NCI-H524 (cell line): ENCODE measurements at places on chromosomes 3 and 15.
A peak's percentile ranks its signal among the peaks of the same experiment; 100 is the strongest.

- DNase-seq: no peak
Measured at GRCh38 chr3:72176537-72177041, 391.6 kb upstream of the PROK2 start.

GRCh38 chr3:6060251-6060650 lies 800.7 kb upstream of the GRM7 start:
- DNase-seq: no peak

- peak; percentile 76 for DNase-seq
Measured at GRCh38 chr15:91224755-91225380, 124.8 kb downstream of the SV2B start.

DNA sequence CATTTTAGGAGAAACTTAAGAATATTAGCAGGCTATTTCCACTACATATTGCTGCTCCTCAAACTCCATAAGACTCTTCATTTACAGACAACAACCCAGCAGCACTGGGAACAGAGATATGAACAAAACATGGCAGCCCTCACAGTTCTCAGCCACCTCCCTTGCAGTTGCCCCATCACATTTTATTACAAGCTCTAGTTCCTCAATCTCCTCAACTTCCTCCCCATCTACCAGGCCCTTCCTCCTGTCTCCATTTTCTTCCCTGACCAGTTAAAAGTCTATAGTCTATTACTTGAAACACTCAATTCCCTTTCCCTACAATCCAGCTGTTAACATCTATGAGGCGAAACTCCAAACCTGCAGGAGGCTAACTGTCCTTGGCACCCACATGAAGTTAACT lies 412.5 kb downstream of the TBC1D5 start:
- DNase-seq: no peak

DNA sequence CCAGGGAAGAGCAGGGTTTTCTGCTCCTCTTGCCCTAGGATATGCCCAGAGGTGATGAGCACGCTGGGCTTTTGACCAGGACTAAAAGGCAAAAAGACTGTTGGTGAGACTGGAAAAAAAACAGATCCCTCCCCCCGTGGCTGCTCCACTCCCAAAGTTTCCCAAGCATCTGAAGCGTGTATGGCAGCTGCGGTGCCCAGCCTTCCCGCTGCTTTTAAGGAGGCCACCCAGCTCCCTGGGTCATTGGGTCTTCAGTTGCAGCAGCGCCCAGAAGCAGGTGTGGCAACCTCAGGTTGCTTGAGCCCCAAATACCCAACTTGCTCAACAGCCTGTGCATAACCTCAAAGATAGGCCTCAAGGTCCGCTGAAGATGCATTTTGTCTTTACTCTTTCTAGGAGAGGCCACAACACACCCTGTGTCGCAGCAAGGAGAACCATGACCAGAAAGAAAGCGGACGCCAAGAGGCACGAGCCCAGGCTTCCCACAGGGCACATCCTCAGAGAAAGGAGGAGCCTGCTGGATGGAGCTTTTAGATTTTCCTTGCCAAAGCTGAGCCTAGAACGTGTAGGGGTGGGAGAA lies 2.0 kb downstream of the SRGAP3 start:
- DNase-seq: no peak

GRCh38 chr3:141128126-141128777 lies 77.1 kb downstream of the SPSB4 start:
- no peak for DNase-seq

DNA sequence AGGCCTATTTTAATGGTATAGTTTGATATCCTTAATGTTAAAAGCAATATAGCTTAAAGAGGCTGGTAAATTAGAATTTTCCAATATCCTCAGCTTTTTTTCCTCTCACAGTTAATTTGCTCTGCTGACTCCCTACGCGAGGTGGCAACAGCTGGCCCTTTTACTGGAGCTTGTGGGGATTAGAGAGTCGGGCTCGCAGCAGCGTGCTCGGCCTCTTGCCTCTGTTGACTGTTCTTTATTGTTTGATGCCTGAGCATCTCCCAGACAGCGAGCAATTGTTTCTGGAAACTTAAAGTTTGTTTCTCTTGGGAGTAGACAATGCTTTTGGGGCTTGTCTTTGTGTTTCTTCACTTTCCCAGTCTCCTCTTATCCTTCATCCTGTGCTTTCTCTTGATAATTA lies 80.8 kb downstream of the OPA1 start:
- DNase-seq: peak; percentile 53

DNA sequence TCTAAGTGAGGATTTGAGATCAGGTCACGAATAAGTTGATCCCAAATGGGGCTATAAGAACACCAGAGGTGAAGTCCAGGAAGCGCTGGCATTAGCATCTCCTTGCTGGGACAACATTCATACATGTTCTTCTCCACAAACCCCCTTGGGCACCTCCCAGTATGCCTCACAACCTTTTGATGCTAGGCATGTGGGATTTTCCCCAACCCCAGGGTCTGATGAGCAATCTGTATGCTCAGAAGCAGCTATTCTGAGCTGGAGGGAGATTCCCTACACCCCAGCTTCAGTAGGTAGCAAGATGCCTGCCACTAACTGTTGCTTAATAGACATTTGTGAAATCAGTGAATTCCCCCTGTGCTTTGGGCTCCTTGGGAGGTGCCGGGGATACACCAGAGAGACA lies 32.2 kb downstream of the SLC6A11 start:
- no peak for DNase-seq

GRCh38 chr15:81278306-81279029 lies 45.5 kb downstream of the STARD5 start:
- no peak for DNase-seq

DNA sequence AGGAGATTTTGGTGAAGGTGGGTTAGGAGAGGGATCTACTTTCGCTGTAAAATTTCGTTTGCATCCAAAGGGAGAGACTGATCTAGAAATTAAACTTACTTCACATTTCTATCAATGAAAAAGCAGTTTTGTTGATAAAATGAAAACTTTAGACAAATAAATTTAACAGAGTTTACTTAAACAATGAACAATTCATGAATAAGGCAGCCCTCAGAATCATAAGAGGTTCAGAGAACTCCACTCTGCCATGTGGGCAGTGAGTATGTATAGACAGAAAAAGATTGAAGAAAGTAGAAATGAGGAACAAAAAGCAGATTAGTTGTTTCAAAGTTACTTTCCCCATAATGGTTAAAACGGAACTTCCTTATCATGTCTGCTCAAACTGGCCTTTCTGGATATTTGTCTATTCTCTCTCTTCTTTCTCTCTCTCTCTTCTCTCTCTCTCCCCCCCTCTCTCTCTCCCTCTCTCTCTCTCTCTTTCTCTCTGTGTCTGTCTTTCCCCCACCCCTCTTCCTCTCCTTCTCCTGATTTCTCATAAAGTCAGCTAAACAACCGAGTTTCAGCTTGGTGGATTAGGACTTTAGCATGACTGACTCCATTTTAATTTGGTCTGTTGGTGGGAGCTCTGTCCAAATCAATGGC lies 248.9 kb downstream of the TJP1 start:
- no peak for DNase-seq

DNA sequence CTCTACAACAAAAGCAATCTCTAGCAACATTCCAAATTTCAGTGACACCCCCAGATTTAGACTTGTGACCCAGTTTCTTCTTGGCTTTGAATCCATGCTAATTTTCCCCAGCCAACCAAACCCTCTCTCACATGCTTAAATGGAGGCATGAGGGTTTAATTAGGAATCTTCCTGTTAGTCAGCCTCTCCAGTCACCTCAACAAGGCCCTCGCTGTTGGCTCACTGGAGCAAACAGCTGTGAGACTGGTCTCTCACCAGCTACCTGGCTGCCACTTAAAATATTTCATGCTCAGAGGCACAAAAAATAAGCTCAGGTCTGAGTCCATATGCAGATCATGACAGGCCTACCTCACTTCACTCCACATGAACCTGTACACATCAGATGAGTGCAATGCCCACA lies 630.4 kb upstream of the ADAMTS9 start:
- no peak for DNase-seq

DNA sequence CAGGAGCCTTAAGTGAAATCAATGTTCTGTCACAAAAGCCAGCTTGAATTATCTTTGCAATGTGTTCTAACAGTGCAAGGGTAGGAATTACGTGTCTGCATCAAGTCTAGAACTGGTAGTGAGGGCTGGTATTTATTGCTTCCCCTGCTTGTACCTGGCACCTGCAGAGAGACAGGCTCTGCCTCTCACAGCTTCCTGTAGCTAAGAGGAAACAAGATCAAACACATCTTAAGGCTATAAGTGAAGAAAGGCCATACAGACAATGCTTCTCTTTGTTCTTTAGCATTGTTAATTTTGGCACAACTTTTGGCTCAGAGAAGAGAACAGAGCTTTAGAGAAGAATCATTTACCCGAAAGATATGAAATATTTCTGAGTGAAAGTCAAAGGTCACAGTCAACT lies 479.9 kb downstream of the GRM7 start:
- DNase-seq: no peak

- no peak for DNase-seq
Measured at GRCh38 chr3:76997733-76998132, 42.2 kb upstream of the ROBO2 start.

GRCh38 chr15:33310481-33311311 lies at the start of gene RYR3:
TSS of gene RYR3 (plus strand) at chr15:33310967. CDS start at chr15:33311046, 79 bp downstream.
- DNase-seq: peak; percentile 53

- peak; percentile 93 for DNase-seq
Measured at GRCh38 chr3:115239717-115240116, 92.6 kb upstream of the ZBTB20 start.

DNA sequence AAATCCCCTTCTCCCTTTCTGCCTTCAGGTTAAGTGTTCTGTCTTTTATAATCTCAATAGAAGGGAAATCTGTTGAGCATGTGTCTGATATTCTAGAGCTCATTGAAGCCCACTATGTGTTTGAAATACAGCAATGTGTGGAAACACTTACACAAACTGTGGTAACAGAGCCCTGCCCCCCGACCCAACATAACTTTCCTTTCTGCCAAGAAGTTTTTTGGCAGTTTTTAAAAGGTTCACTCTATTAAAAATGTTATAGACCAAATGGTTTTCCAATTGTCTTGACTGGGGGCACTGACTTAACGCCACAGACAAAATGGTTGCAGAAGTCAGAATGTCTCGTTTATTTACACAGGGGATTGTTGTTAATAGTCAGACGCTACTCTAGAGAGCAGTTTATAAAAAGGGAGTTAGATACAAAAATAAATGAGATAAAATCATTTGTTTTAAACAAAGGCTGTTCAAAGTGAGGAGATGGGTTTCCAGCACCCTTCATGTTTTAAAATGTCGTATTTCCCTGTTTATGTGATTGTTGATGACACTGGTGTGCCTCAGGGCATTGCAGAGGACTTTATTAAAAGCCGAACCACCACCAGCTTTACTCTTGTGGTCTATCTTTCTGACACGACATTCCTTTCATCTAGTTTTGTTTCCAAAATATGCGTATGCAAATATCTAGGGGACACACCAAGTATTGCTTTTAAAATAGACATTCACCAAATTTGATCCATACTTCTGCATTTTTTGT lies 26.7 kb upstream of the GREM1 start:
- DNase-seq: no peak

- no peak for DNase-seq
Measured at GRCh38 chr3:158802409-158803268, 785 bp downstream of the MFSD1 start.

- DNase-seq: no peak
Measured at GRCh38 chr15:94097552-94097951, 133.8 kb upstream of the MCTP2 start.

DNA sequence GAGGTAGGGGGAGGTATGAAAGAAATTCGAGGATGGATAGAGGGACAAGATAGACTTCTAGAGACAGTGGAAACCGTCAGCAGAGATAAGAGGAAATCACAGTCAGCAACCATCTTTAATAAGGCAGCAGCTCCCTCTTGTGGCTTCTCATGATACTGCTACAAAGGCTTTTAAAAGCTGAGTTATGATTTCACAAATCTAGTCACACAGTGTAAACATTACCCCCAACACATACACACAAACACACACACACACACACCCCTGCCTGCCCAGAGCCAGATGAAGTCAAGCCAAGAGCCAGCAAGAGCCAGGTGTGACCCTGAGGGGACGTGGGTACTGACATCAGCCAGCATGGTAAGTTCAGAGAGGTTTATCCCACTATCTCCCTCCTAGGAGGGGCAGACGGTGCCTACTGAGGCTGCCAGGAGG lies 18.9 kb upstream of the TGM5 start:
- peak; percentile 49 for DNase-seq

DNA sequence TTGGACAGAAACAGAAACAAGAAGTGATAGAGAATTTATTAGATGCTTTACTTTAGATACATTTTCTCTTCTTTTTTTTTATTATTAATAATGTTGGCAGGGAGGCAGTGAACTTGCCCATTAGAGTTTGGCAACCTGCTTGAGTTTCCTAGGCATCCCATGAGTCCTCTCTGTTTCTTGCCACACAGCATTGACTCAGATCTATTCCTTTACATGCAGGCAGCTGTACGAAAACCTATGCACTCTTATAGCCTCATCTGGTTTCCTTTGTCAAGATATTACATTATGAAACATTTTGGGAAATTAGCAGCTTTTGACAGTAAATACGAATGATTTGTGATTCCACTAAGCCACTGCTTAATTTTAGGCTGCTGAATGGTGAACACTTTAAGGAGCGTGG lies 23.3 kb downstream of the IL1RAP start:
- DNase-seq: no peak

DNA sequence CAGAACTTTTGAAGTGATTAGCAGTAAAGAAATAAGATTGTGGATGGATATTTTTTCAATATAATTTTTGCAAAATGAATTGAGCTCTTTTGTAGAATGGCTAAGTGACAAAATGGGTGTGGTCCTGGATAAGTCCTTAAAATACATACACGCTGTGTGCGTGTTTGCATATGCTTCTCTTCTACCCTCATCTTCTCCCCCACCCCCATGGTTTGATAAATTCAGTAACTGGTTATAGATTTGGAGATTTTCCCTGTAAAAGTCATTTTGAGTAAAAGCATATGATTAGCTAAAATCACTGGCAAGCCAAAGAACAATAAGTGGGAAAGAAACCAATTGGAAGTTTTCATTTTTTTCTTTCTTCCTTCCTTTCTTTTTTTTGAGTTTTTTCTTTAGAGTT lies 453.9 kb upstream of the MDFIC2 start:
- no peak for DNase-seq

DNA sequence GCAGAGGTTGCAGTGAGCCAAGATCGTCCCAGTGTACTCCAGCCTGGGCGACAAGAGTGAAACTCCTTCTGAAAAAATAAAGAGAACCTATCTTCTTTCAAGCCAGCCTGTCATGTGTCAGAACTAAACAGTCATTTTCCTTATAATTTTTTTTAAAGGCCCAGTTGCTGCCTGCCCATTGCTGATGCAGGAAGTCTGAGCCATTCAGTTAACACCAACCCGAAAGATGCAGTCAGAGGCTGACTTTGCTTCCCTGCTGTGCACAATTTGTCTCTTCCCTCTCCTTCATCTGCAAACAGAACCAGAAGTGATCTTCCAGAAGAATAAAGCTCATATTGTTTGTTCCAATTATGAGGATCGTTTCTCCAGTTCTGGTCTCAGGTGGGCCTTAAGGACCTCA lies 220.6 kb downstream of the SLCO3A1 start:
- DNase-seq: no peak

GRCh38 chr15:71757741-71758530 lies 52.4 kb upstream of the NR2E3 start:
- DNase-seq: no peak
